Activated CD8-positive, alpha-beta T cell treated with anti-CD3 and anti-CD28 coated beads for 36 hours (primary cell): ENCODE measurements at places on chromosomes 16 and 17. TPM values are rescaled to one million over a fixed set of nuclear protein-coding genes. Genes with fewer than 3 reads are reported as not detected.
A peak's percentile ranks its signal among the peaks of the same experiment; 100 is the strongest.

- H3K36me3 ChIP-seq: peaks cover 76% of the 10 kb centered on the region
- peak overlapping the region; percentile 89 for H3K27ac ChIP-seq
- H3K27me3 ChIP-seq: no peaks in the 10 kb centered on the region
- peak; percentile 85 for DNase-seq
- no peak overlapping the region for H3K4me3 ChIP-seq
- peaks cover 34% of the 10 kb centered on the region for H3K4me1 ChIP-seq
Observed at GRCh38 chr17:82257473-82257872, 16.0 kb downstream of the CSNK1D start.

- H3K4me1 ChIP-seq: no peaks in the 10 kb centered on the region
- H3K4me3 ChIP-seq: no peak overlapping the region
- DNase-seq: no peak
- no peak overlapping the region for H3K27ac ChIP-seq
Observed at GRCh38 chr17:41520821-41521521, 2.3 kb upstream of the KRT15 start.

DNA sequence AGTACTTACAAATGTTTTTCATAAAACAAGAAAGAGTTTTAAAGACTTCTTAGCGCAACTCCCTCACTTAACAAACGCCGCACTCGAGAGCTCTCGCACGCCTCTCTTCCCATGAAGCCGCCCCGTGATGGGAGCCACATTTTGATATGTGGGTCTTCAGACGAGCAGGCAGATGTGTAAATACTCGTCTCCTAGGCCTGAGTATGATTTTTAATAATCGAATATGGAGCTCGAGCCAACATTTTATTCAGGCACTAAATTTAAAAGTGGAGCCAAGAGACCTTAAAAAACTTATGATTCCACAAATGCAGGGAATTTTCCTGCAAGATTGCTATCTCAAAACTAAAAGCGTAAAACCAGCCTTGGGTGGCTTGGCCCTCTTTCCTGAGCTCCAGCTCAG is 55.4 kb downstream of the IRX6 start:
- H3K4me1 ChIP-seq: no peaks in the 10 kb centered on the region
- DNase-seq: no peak
- H3K4me3 ChIP-seq: no peak overlapping the region
- H3K36me3 ChIP-seq: no peaks in the 10 kb centered on the region
- H3K27ac ChIP-seq: no peak overlapping the region
- H3K27me3 ChIP-seq: peaks cover 9% of the 10 kb centered on the region

GRCh38 chr16:12387786-12388185 is 411.3 kb downstream of the SNX29 start:
- H3K4me3 ChIP-seq: no peak overlapping the region
- DNase-seq: no peak
- H3K36me3 ChIP-seq: no peaks in the 10 kb centered on the region

- H3K27ac ChIP-seq: no peak overlapping the region
- no peaks in the 10 kb centered on the region for H3K36me3 ChIP-seq
- DNase-seq: no peak
- no peaks in the 10 kb centered on the region for H3K4me1 ChIP-seq
Observed at GRCh38 chr16:5005916-5006315, 27.8 kb downstream of the NAGPA start.

GRCh38 chr17:20302246-20302917 is 165.0 kb downstream of the LGALS9B start:
- no peaks in the 10 kb centered on the region for H3K4me1 ChIP-seq
- no peak overlapping the region for H3K4me3 ChIP-seq
- H3K36me3 ChIP-seq: peaks cover 5% of the 10 kb centered on the region
- no peak for DNase-seq
- H3K27me3 ChIP-seq: no peaks in the 10 kb centered on the region

The ANKFY1 gene
- total RNA-seq: 46.3 TPM

The C17orf78 gene
- total RNA-seq: not detected

The MYO15B gene
- total RNA-seq: 24.9 TPM
